ENCODE measurements at places on chromosomes 7 and 10.

DNA sequence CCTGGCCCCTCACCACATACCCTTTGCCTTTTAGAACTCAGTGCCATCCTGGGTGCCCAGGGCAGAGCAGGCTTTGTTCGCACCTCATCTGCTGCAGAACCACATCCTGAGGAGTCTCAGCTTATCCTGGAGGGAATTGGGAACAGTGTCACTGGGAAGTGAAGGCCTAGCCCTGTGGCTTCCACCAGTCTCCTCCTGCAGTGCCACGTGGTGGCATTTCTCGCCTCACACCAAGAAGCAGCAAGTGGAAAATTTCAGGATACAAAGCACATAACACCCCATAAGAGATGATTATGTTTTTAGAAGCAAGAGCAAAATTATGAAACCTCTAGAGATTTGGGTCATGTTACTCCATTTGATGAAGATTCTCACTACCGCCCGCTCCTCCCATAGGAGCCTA is 26.8 kb downstream of the UBE2D4 start:
- no peak overlapping the region for H3K27ac ChIP-seq
- no peaks in the 10 kb centered on the region for H3K4me1 ChIP-seq
- H3K4me3 ChIP-seq, result no peak overlapping the region
- H3K27me3 ChIP-seq, result no peaks in the 10 kb centered on the region
- peaks cover 5% of the 10 kb centered on the region for H3K36me3 ChIP-seq

DNA sequence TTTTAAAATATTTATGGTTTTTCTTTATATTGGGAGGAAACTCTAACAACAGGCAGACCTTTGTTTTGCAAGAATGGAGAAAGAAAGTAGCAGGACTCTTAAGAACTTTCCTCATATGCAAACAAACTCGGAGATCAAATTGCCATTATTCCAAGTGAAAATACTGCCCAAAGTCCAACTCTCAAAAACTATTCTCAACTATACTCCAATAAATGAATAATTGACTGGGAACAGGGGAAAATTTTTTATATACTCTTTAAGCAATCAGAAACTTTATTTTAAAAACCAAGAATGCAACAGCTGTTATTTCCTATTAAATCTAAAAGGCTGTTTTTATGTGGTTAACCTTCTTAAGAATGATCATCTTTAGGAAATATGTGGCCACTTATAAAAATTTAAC is 101.9 kb downstream of the COL28A1 start:
- no peak overlapping the region for H3K4me3 ChIP-seq
- no peaks in the 10 kb centered on the region for H3K4me1 ChIP-seq
- no peak for DNase-seq
- no peaks in the 10 kb centered on the region for H3K27me3 ChIP-seq
- no peaks in the 10 kb centered on the region for H3K36me3 ChIP-seq

- no peaks in the 10 kb centered on the region for H3K36me3 ChIP-seq
- H3K27me3 ChIP-seq, result no peaks in the 10 kb centered on the region
- H3K4me1 ChIP-seq, result no peaks in the 10 kb centered on the region
- no peak for DNase-seq
- no peak overlapping the region for H3K27ac ChIP-seq
Measured at GRCh38 chr10:101763141-101763846, 12.6 kb downstream of the FGF8 start.

GRCh38 chr7:24783698-24784097 is 26.4 kb upstream of the GSDME start:
- H3K27ac ChIP-seq, result no peak overlapping the region
- H3K4me1 ChIP-seq, result no peaks in the 10 kb centered on the region
- no peaks in the 10 kb centered on the region for H3K27me3 ChIP-seq
- H3K4me3 ChIP-seq, result no peak overlapping the region

GRCh38 chr7:139687211-139687954 is 90.4 kb downstream of the HIPK2 start:
- H3K27ac ChIP-seq, result no peak overlapping the region
- H3K4me3 ChIP-seq, result no peak overlapping the region
- H3K36me3 ChIP-seq, result no peaks in the 10 kb centered on the region
- no peak for DNase-seq

- no peak for DNase-seq
- no peaks in the 10 kb centered on the region for H3K27me3 ChIP-seq
- H3K4me3 ChIP-seq, result no peak overlapping the region
- no peaks in the 10 kb centered on the region for H3K4me1 ChIP-seq
- H3K36me3 ChIP-seq, result no peaks in the 10 kb centered on the region
- no peak overlapping the region for H3K27ac ChIP-seq
Measured at GRCh38 chr10:94155722-94156271, 162.1 kb downstream of the PLCE1 start.

GRCh38 chr7:34074421-34074820 is 169.1 kb downstream of the BMPER start:
- no peak overlapping the region for H3K4me3 ChIP-seq
- H3K27ac ChIP-seq, result no peak overlapping the region
- DNase-seq, result no peak
- H3K27me3 ChIP-seq, result no peaks in the 10 kb centered on the region
- H3K36me3 ChIP-seq, result no peaks in the 10 kb centered on the region

DNA sequence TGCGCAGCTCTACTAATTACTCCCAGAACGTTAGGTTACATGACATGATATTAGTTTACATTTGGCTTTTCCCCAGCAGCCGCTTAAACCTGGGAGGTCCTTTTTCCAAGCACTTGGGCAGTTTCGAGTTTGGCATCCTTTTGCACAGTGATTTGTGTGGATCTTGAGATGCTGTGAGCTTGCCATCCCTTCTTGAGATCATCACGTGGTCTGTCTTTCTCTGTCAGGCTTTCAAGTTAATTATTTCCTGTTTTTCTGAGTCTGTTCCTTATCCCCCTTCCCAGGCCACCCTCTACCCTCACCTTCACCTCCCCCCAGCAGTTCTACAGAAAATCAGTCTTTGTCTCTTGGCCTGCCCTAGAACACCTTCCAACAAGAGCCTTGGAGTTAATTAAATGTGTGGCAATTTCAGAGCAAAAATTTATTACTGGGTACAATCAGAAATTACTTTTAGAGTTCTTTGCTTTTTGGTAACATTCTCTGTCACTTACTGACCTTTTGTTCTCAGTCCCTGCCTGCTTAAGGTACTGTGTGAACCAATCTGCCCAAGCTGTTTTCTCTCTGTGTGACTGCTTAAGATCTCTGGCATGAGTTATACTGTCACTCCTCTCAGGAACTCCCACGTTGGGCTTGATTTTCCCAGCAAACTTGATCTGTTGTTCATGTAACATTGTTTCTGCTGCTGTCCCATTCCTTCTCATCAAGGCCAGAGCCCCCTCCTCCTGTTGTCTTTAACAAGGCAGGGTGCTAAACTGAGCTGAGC is 3.1 kb upstream of the SLF2 start:
- H3K27me3 ChIP-seq, result no peaks in the 10 kb centered on the region
- peaks cover 13% of the 10 kb centered on the region for H3K4me1 ChIP-seq
- no peak overlapping the region for H3K4me3 ChIP-seq
- H3K36me3 ChIP-seq, result no peaks in the 10 kb centered on the region
- H3K27ac ChIP-seq, result no peak overlapping the region
- no peak for DNase-seq

- no peak overlapping the region for H3K4me3 ChIP-seq
- H3K27ac ChIP-seq, result no peak overlapping the region
- H3K27me3 ChIP-seq, result no peaks in the 10 kb centered on the region
- DNase-seq, result no peak
- no peaks in the 10 kb centered on the region for H3K36me3 ChIP-seq
Measured at GRCh38 chr7:16204953-16205352, 216.4 kb downstream of the CRPPA start.

- H3K4me3 ChIP-seq, result no peak overlapping the region
Measured at GRCh38 chr7:27303026-27303425, 60.4 kb downstream of the EVX1 start.

DNA sequence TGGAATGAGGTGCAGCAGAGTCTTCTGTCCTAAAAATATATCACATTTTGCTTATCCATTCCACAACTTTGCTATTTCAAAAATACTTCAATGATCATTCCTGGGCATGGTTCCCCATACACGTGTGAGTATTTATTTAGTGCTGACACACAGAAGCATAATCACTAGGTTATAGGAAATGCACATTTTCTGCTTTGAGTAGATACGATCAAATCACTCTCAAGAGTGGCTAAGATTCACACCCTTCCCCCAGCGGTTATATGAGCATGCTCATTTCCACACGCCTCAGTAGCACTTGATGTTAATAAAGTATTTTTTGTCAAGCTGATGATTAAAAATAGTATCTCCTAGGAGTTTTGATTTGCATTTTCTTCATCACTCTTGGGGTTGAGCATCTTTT is 93.5 kb upstream of the LRRC4 start:
- H3K27ac ChIP-seq, result no peak overlapping the region
- H3K27me3 ChIP-seq, result no peaks in the 10 kb centered on the region
- H3K4me1 ChIP-seq, result no peaks in the 10 kb centered on the region
- no peak for DNase-seq

GRCh38 chr10:105857268-105858264 is 1216.5 kb downstream of the SORCS3 start:
- H3K27ac ChIP-seq, result peak overlapping the region; percentile 14
- no peak overlapping the region for H3K4me3 ChIP-seq
- no peaks in the 10 kb centered on the region for H3K27me3 ChIP-seq
- DNase-seq, result no peak
